ENCODE measurements at places on chromosomes 3 and 15. TPM values are rescaled to one million over a fixed set of nuclear protein-coding genes. Genes with fewer than 3 reads are reported as not detected.
A peak's percentile ranks its signal among the peaks of the same experiment; 100 is the strongest.

GRCh38 chr3:67739851-67740250 lies 85.4 kb upstream of the SUCLG2 start:
- DNase-seq, result no peak
- H3K27me3 ChIP-seq, result no peaks in the 10 kb centered on the region
- H3K4me1 ChIP-seq, result no peaks in the 10 kb centered on the region
- no peaks in the 10 kb centered on the region for H3K36me3 ChIP-seq
- no peak overlapping the region for H3K27ac ChIP-seq

DNA sequence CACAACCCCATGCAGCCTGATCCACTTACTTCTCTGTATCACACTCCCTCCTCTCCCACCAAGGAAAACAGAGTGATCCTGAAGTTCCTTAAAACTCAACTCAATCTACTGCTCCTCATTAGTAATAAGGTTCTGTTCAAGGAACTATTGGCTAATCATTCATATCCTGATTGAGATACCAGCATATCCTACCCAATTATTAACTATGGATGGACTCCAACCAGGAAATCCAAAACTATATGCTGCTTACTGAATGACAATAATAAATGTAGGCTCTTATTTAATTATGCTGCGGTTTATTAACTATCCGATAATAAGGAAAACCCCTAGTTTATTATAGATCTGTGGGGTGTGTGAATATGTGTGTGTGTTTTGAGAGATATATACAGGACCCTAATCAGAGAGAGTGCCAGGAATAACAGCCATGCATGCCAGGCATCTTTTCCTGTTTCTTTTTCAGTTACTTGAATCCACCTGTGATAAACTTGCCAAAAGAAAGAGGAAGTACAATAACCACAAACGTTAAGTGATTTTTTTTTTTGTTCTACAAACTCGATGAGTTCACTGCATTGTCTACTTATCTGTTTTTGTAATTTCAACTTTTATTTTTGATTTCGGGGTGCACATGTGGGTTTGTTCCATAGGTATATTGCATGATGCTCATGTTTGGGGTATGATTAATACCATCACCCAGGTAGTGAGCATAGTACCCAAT lies 1031.7 kb upstream of the CFAP20DC start:
- H3K36me3 ChIP-seq, result no peaks in the 10 kb centered on the region
- no peaks in the 10 kb centered on the region for H3K4me1 ChIP-seq
- H3K27ac ChIP-seq, result no peak overlapping the region
- H3K4me3 ChIP-seq, result no peak overlapping the region
- H3K27me3 ChIP-seq, result no peaks in the 10 kb centered on the region

GRCh38 chr3:195773956-195774537 lies 37.7 kb downstream of the MUC4 start:
- H3K4me1 ChIP-seq, result no peaks in the 10 kb centered on the region
- no peak for DNase-seq
- no peaks in the 10 kb centered on the region for H3K36me3 ChIP-seq
- no peaks in the 10 kb centered on the region for H3K27me3 ChIP-seq
- no peak overlapping the region for H3K4me3 ChIP-seq

Gene FANCD2OS
- not detected for polyA plus RNA-seq

DNA sequence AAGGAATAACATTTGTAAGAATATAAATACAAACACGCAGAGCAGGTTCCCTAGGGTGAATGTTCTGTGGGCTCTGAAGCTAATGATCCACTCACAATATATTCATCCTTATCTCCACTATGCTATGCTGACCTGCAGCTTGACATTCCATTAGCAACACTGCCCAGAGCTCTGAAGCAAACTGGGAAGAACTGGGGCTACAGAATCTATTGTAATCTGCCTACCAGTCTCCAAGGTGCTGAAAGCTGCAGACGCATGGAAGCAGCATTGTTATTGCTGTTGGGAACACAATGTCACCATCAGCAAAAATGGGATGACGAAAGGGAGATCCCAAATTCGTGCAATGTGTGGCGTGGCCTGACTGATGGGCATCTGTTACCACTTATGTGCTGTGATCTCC lies 316.7 kb upstream of the RORA start:
- no peaks in the 10 kb centered on the region for H3K4me1 ChIP-seq
- no peaks in the 10 kb centered on the region for H3K36me3 ChIP-seq
- no peaks in the 10 kb centered on the region for H3K27me3 ChIP-seq
- no peak for DNase-seq

Gene RTP3
- polyA plus RNA-seq, result not detected

DNA sequence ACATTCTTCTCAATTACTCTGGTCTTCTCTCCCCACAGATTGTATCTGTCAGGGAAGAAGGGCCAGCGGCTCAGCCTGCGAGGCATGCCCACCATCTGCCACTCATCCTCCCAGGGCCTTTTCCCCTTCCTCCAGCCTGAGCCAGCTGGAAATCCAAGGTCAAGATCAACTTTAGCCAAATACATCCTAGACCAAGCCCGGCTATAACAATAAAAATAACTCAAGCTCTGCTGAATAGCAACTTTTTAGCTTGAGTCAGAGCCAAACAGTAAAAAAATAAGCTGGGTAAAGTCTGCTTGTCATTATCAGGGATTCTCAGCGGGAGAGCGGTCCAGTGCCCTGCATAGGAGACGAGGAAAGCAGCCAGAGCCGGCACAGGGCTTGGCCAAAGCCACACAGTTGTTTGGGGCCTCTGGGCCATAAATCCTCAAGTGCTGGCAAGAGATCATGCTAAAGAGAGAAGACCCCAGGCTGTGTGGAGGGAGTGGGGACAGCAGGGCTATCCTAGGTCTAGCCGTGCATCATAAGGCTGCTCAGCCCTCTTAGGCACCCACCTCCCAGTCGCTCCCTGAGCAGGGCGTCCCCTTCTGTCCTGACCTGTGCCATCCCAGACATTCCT lies 76.2 kb upstream of the HERC1 start:
- H3K27ac ChIP-seq, result no peak overlapping the region
- DNase-seq, result no peak
- H3K4me3 ChIP-seq, result no peak overlapping the region
- peaks cover 16% of the 10 kb centered on the region for H3K4me1 ChIP-seq

DNA sequence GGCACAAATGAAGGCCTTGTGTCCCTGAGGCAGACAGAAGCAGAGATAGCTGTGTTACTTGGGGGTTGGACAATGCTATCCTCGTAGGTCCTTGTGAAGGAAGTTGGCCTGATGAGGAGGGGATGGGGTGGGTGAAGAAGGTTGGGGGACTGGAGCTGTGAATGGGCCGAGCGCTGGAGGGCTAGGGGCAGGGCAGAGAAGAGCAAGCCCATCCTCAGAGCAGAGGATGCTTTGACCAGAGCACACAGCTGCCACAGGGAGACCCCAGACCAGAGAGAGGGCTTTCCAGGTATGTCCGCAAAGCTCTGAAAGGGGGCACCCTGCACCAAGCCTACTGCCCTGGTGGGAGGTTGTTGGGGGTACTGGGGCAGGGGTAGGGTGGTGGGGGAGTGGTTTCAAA lies 5.7 kb upstream of the TBC1D2B start:
- H3K27ac ChIP-seq, result peak overlapping the region; percentile 65
- no peak overlapping the region for H3K4me3 ChIP-seq
- DNase-seq, result no peak
- peaks cover 57% of the 10 kb centered on the region for H3K4me1 ChIP-seq
- no peaks in the 10 kb centered on the region for H3K36me3 ChIP-seq

DNA sequence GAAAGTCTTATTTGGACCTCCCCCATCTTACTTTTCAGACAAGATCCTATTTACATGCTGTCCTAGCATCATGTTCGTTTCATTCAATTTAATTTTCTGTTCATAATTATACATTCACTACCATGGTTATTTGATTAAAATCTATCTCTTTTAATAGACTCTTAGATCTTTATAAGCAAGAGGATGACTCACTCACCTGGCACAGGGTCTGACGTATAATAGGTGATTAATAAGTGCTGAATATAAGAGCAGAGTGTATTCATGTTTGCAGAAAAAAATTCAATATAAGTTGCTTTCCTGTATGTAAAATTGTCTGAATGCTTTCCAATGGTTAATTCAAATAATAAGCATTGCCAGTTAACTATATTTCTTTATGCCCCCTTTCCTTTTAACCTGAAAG lies 165.5 kb upstream of the CBLB start:
- no peak overlapping the region for H3K4me3 ChIP-seq
- H3K27me3 ChIP-seq, result no peaks in the 10 kb centered on the region
- no peaks in the 10 kb centered on the region for H3K4me1 ChIP-seq
- no peak overlapping the region for H3K27ac ChIP-seq

DNA sequence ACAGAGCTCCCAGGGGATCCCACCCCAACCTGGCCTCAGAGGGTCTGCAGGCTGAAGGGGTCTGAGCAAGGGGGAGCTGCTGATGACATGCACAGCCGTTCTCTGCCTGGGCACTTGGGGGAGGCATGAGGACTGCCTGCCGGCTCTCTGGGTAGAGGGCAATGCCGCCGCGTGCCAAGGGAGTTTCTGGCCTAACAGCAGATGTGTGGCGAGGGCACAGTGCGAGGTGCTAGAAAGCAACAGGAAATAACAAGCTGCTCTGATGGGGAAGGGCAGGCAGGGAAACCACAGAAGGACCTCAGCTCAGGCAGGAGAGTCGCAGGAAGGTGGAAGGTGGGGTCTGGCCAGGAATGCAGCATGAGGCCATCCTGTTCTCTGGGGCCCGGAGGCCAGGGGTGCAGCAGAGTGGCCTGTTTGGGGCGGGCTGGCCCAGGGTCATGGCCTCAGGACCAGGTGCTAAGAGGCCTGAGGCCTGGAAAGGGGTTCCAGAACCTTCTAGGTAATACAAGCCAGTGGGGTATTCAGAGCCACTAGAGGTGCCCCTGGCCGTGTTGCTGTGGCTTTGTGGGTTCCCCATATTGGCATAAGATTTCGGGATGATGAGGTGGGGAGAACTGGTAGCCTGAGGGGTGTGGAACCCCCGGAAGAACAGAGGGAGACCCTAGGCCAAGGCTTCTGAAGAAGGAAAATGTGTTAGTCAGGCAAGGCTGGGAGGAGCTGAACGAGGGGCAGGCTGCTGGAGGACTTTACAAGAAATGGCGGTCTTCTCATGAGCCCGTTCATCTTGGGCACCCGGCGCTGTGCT lies 41.2 kb downstream of the RGMA start:
- H3K4me1 ChIP-seq, result peaks cover 26% of the 10 kb centered on the region
- DNase-seq, result no peak
- H3K27me3 ChIP-seq, result peaks cover 4% of the 10 kb centered on the region
- no peak overlapping the region for H3K4me3 ChIP-seq
- no peak overlapping the region for H3K27ac ChIP-seq

DNA sequence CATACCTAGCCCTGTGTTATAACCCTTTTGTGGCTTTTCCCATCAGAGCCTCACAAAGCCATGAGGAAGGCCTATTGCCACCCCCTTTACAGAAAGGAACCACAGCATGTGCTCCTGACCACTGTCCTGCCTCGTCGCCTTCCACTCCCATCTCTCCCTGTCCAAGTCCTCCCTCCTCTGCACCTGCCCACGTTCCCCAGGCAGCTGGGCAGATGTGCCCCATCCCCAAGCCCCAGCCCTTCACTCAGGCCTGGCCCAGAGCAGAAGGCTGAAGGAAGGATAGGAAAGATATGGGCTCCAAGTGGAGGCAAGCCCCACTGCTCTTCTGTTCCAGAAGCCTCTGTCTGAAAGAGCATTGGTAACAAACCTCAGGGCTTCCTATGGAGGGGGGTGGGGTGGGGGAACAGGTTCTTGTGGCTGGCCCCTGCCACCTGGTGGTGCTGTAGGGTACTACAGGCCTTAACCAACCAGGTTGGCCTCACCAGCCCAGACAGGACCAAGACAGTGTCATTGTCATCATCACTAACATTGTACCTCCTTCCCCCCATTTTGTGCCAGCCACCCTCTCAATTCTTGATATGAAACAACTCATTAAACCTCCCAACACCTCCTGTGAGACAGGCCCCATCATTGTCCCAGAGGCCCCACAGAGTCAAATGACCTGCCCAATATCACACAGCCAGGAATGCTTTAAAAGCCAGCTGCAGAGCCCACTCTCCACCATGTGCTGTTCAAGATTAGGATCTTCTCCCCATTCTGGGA lies 10.0 kb downstream of the POC1A start:
- peak overlapping the region; percentile 33 for H3K27ac ChIP-seq
- peaks cover 32% of the 10 kb centered on the region for H3K36me3 ChIP-seq
- H3K4me1 ChIP-seq, result peaks cover 4% of the 10 kb centered on the region
- peak; percentile 81 for DNase-seq

- H3K27ac ChIP-seq, result no peak overlapping the region
- DNase-seq, result no peak
- H3K36me3 ChIP-seq, result no peaks in the 10 kb centered on the region
- no peak overlapping the region for H3K4me3 ChIP-seq
These were observed 139.2 kb downstream of the AQP9 start for GRCh38 chr15:58277333-58277732.

DNA sequence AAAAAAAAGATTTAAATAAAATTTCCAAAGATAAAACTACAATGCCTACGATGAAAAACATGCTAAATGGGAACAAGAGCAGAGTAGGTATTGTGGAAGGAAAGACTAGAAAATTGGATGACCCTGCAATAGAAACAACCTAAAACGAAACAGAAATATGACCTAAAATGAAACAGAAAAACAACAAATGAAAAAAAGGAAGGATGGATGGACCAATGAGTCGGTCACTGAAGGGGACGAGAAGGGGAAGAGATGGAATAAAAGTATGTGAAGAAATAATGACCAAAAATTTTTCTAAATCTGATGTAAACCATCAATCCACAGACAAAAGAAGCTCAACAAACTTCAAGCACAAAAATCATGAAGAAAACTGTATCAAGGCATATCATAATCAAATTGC lies 44.8 kb downstream of the TBC1D2B start:
- H3K4me3 ChIP-seq, result no peak overlapping the region
- no peaks in the 10 kb centered on the region for H3K27me3 ChIP-seq
- DNase-seq, result peak; percentile 51
- H3K27ac ChIP-seq, result peak overlapping the region; percentile 79

DNA sequence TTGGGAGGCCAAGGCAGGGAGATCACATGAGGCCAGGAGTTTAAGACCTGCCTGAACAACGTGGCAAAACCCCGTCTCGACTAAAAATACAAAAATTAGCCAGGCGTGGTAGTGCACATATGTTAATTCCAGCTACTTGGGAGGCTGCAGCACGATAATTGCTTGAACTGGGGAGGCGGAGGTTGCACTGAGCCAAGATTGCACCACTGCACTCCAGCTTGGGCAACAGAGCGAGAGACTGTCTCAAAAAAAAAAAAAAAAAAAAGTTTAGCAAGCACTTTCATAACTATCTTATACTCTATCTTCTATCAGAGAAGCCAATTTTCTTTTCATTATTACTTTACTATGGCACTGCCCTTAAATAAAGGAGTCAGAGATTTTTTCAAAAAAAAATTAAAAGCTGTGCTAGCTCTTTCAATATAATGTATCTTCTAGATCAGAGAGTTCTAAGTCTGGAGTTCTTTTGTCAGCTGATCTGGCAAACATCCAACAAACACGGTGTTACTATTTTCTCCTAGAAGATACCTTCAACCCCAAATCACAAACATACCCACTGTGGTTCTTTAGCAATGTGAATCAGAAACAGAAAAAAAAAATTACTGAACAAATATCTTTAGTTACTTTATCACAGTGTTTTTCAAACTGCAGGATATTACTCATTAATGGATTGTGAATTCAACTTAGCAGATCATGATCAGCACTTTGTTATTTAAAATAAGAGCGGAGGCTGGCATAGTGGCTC lies 3.0 kb downstream of the ZNF770 start:
- no peaks in the 10 kb centered on the region for H3K27me3 ChIP-seq
- peaks cover 35% of the 10 kb centered on the region for H3K4me1 ChIP-seq
- DNase-seq, result no peak
- peak overlapping the region; percentile 36 for H3K27ac ChIP-seq
- H3K36me3 ChIP-seq, result peaks cover 36% of the 10 kb centered on the region

Gene IL5RA
- not detected for polyA plus RNA-seq

GRCh38 chr3:53484984-53485383 lies 9.4 kb upstream of the CACNA1D start:
- no peak overlapping the region for H3K4me3 ChIP-seq
- peaks cover 11% of the 10 kb centered on the region for H3K27me3 ChIP-seq
- no peaks in the 10 kb centered on the region for H3K4me1 ChIP-seq
- no peak for DNase-seq
- no peaks in the 10 kb centered on the region for H3K36me3 ChIP-seq
- no peak overlapping the region for H3K27ac ChIP-seq

Gene MYO1E
- polyA plus RNA-seq, result 16.2 TPM

All from CD14-positive monocyte (primary cell).